MCF 10A (cell line): ENCODE measurements at places on chromosomes 16 and 17. TPM values are rescaled to one million over a fixed set of nuclear protein-coding genes. Genes with fewer than 3 reads are reported as not detected.

Gene TRPV3
- 4.4 and 5.4 TPM in 2 replicates for total RNA-seq

- no peak for DNase-seq
Observed at GRCh38 chr16:80693553-80693952, 110.8 kb downstream of the CDYL2 start.

Gene FBXO39
- 1.4 and 1.7 TPM in 2 replicates for total RNA-seq

DNA sequence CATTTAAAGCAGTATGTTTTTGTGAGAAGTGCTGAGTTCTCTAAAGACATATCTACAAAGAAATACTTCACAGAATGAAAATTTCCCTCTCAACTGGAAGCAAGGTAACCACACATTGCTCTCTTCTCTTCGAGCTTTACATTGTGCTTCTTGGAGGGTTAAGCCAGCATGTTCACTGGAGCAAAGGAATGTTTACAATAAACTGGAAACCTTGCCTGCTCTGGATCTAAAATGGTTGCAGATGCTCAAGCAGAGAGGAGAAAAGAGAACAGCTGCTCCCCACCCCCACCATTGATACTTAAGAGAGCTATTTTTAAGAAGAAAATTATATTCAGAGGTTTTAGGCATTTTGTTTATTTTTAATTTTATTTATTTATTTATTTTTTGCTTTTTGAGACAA lies 213.1 kb downstream of the CEP112 start:
- DNase-seq, result no peak

GRCh38 chr16:64498363-64498762 lies 623.5 kb downstream of the CDH11 start:
- no peak for DNase-seq

Gene COX6A2
- not detected in 2 replicates for total RNA-seq

DNA sequence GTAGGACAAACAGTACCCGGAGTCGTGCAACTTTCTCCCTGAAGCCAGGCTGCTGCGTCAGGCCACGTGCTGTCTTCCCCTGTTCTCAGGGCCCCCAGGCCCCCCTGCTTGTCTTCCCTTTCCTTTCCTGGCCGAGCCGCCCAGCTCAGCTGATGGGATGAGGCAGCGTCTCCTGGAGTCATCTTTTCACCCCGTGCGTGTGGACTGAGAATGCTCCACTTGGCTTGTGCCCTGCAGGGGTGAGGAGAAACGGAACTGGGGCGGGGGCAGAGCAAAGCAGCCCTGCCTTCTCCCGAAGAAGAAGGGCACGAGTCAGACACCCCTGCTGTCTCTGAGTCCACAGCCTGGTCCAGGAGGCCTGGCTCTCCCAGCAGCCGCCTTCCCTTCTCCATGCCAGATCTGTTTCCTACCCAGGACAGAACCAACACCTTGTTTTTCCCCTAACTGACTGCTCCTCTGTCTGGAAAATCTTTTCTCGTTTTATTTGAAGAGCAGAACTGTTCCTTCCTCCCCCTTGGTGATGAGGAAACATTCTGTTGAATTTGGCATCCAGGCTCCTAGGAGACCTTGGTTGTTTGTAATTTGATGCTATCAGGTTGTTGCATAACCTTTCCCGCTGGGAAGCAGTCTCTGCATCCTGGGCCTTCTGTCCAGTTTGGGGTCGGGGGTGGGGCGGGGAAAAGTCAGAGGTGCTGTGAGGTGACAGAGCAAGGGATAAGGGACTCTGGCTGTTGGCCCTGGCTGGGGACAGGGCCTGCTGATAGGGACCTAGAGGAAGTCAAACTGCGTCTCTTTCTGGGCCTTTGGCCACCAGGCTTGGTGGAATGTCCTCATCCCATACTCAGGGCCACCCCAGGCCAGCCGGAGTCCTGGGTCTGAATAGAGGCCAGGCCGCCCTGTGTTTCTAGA lies 78.8 kb downstream of the WIPI1 start:
- peak; percentile 95 for DNase-seq

Gene RASL10B
- 0.09 and 0.10 TPM in 2 replicates for total RNA-seq

Gene PPY
- total RNA-seq, result not detected in 2 replicates

- peak; percentile 71 for DNase-seq
Observed at GRCh38 chr17:30095507-30096244, 20.9 kb upstream of the NSRP1 start.

DNA sequence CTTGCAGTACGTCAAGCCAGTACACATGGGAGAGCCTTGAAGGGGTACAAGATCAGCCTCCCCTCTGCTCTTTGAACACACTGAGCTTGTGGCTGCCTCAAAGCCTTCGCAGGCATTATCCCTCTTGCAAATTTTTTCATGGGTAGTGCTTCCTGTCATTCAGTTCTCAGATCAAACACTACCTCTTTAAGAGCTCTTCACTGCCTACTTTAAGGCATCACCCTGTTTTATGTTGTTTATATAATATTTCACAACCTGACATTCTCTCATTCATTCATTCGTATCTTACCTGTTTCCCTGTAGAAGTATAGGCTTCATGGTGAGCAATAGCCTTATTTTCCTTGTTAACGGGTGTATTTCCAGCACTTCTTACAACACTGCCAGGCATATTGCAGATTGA lies 269.1 kb downstream of the CDH13 start:
- DNase-seq, result no peak

GRCh38 chr16:588639-588888 lies 1.3 kb upstream of the RAB40C start:
- DNase-seq, result peak; percentile 44

DNA sequence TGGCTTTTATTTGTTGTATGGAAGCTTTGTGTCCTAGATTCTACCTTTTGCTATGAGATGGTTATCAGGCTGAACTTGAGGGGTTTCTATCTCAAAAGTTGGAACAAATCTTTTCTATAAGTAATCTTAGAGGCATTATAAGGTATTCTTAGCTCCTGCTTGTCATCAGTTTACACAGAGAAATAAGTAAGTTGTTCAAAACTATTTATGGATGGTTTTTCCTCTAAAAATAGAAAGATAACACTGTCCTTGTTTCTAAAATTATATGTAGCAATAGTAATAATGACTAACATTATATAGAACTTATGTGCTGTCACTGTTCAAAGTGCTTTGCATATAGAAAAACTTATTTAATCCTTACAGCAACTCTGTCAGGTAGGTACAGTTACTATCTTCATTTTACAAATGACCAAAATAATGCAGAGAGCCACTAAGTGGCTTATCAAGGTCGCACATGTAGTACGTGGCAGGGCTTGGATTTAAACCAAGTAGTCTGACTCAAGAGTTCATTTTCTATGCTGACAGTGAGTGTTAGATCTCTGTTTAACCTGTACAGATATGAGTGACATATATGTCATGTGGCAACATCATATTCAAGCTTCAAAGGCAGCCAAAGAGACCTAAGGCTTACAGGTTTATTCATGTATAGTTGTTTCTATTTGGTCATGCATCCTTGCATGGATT lies 59.0 kb downstream of the PHKB start:
- DNase-seq, result no peak

Gene CASKIN2
- 19.2 and 19.8 TPM in 2 replicates for total RNA-seq

GRCh38 chr17:67992548-67993152 lies 3.6 kb downstream of the C17orf58 start:
- DNase-seq, result no peak

GRCh38 chr17:47172696-47173565 lies 16.2 kb downstream of the CDC27 start:
- no peak for DNase-seq

GRCh38 chr17:44307387-44308186 lies 814 bp upstream of the RUNDC3A start:
- DNase-seq, result peak; percentile 36

- peak; percentile 83 for DNase-seq
Observed at GRCh38 chr17:72502371-72503341, 381.8 kb downstream of the SOX9 start.

Gene IL32
- total RNA-seq, result 24.0 and 29.8 TPM in 2 replicates

Gene PYY
- not detected in 2 replicates for total RNA-seq

DNA sequence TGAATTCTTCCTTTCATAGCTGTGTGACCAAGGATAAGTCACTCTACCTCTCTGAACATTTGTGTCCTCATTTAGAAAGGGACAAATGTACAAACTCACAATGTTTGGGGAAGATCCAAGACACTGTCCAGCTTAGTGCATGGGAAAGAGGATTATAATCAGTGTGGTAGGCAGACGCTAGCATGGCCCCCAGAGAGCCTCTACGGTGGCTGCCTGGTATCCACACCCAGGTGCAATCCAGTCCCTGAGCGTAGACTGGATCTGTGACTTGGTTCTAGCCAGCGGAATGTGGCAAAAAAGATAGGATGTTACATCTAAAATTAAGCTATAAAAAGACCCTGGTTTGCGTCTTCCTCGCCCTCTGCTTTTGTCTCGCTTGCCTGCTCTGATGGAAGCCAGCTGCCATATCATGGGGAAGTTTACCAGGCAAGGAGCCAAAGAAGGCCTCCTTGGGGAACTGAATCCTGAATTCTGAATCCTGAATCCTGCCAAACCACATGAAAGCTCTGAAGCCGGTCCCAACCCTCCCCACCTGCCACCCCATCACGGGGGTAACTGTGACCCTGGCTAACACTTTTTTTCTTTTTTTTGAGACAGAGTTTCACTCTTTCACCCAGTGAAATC lies 51.7 kb downstream of the PLXDC1 start:
- no peak for DNase-seq

Gene CLEC18C
- 0.21 and 0.32 TPM in 2 replicates for total RNA-seq

GRCh38 chr16:83579436-83579835 lies 228.3 kb upstream of the HSBP1 start:
- DNase-seq, result no peak

- DNase-seq, result no peak
Observed at GRCh38 chr16:70407811-70408274, 31.1 kb downstream of the ST3GAL2 start.

DNA sequence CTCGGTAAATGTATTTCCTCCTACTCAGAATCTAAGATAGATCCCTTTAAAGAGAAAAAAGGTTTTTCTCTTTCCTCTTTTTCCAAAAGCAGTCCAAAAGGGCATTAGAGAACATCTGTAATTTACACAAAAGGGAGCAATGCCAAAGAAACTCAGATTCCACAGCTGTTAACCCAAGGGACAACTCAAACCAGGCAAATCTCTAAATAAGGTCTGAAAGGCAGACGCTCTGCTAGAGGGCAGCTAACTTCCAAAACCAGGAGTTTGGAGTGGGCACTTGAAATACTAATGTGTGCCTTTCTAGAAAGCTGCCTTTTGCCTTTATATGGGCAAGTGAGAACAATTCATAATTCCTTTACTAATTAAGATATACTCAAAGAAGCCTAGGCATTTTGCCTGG lies 435.7 kb downstream of the ZFHX3 start:
- DNase-seq, result no peak

DNA sequence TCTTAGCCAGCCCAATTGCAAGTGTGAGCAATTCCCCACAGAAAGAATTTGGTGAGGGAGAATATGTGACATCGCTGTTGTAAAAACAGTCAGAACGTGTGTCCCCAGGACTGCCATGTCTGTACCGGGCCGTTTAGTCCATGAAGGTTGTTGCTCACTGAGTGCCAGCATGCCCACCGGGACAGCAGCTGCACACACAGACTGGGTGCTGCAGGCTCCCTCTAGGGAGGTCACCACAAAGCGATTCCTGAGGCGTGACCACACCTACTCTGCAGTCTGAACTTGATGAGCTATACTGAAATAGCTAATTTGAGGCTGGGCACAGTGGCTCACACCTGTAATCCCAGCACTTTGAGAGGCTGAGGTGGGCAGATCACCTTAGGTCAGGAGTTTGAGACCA lies 44.1 kb upstream of the ADORA2B start:
- no peak for DNase-seq

DNA sequence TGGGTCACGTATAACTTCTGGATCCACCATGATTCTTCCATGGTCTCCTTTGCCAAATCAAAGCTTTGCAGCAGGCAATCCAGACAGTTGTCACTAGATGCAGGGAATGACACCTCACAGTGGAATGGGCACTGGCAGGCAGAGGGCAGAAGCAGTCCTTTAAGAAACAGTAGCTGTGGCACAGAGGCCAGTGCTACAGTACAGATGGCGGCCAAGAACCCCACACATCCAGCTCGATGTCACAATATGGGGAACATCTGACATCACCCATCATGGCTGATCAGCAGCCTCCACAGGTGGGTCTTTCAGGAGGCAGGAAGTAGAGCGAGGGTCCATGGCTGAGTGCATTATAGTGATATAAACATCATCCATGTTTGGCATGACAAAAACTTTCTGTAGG lies 18.8 kb upstream of the ERN1 start:
- peak; percentile 60 for DNase-seq

GRCh38 chr16:21689107-21689506 lies 25.3 kb downstream of the OTOA start:
- no peak for DNase-seq

DNA sequence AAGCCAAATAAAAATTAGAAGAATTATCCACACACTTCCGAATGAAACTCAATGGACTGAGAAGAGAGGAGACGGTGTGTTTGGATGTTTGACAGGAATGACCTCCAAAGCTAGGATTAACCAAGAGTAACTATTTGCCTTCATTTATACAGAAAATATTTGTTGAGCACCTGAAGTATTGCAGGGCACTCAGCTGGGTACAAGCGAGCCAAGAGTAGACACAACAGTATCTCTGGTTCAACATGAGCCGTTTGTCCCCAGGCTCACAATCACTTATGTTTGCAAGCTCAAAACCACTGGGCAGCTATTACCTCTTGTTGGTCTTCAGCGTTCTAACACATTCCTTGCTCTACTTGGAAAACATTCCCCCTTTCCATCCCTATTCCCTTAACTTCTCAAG lies 38.8 kb downstream of the MAF start:
- no peak for DNase-seq

GRCh38 chr16:84985079-84986065 lies 26.0 kb downstream of the ZDHHC7 start:
- peak; percentile 69 for DNase-seq
